ENCODE measurements at places on chromosomes 2 and 18.

DNA sequence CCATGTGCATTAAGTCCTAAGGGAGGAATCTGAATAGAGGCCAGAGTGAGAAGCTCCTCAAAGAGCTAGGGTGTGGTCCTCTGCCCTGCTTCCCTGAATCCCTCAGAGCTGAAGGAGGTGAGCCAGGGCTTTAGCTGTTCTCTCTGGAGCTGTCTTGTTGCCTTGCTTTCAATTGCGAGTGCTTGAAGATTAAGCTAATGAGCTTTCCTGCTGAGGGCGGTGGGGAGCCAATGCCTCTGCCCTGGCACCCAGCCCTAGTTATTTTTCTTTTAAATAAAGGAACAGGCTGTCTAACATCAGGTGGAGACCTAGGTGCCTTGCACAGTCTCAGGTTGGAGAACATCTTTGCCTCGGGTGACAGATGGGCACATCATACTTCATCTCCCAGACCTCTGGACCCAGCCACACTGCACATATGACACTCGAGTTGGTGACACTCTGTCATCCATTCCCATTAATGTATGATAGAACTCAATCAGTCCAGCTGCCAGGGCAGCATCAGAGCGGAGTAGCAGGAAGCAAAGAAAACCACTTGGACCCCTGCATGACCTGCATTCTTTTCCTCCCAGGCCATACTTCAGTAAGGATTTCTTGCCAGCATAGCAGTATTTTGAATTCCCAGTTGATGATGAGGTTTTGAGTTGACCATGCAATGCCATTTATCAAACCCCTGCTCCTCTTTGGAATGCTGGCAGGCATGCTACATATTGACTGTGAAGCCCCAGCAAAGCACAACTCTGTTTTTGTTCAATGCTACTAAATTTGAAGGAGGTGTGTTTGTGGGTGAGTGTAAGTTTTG lies 292.7 kb downstream of the RNF144A start:
- no peak for DNase-seq

- no peak for DNase-seq
These were observed 108.3 kb upstream of the LRATD1 start for GRCh38 chr2:14524041-14524802.

DNA sequence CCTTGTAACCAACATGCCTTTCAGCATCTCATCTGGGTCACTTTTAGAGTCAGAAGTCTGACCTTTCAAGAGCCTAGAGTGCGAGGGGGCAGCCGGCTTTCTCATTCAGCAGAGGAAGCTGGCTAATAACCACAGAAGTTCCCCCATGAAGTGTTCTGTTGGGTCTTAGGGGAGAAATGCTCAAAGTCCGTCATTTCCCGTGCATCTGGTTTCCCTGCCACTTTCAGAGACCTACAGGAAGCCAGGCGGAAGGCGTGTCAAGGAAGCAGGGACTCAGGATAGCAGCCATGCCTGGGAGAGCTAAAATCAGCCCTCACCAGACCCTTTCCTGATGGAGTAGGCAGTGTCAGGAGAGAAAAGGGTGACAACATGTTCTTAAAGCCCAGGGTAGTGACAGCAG lies 301.8 kb upstream of the ID2 start:
- no peak for DNase-seq

DNA sequence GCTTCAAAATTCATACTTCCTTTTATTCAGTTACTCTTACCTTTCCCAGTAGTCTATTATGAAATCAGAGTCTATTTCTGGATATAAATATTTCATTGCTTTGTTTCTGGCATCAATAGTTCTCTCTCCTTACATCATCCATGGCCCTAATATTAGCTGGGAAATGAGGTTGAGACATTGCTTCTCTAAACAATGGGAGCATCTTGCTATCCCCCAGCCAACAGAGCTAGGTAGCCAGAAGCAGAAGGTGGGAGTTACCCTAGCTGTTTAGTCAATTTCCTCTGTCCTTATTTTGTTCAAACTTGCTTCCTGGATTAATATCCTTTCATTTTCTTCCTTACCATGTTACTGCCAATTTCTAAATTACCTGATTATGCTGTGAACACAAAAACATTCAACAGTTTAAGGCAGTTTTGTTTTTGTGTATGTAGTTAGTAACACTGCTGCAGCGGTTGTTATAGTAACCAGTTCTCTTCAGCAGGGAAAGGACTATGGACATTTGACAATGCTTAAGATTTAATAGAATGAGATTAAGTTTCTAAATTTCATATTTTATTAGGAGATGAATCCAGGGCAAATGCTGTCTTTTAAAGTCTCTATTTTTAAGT lies 160.5 kb upstream of the KCNJ3 start:
- no peak for DNase-seq

- peak; percentile 64 for DNase-seq
These were observed 66.8 kb upstream of the ASAP2 start for GRCh38 chr2:9139491-9140443.

DNA sequence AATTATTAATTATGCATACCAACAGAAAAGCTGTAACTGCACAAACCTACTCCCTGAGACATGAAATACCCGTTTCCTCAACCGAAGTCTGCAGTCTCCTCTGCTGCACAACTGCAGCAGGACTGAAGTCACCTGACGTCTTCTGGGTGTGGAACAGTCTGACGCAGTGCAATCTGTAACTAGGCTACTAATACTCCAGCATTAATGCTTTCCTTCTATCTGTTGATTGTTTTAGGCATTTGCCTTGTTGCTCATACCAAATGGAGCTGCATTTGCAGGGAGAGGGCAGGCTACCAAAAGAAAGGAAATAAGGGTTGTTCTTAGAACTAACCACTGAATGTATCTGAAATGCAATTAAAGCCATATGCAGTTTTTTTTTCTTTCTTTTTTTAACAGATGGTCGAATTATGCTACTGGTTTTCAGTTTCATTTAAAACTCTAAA lies 40.1 kb downstream of the RTN4 start:
- no peak for DNase-seq

GRCh38 chr18:69980509-69980908 lies 32.8 kb upstream of the CD226 start:
- no peak for DNase-seq

DNA sequence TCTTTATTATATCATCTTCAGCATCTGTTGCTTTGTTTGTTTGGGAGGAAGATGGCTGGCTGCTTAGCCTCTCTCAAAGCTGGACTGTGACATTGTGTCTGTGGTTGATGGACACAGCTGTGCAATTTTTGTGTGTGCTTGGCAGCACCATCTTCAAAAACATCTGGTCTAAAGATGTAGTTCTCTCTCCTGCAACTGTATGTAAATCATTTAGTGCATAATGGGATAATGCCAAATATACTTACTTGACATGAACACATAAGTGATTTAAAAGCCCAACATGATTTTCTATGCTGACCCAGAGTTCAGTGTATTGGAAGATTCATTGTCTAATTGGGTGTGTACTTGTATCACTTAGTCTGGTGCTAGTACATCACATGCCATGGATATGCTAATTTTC lies 112.2 kb downstream of the MAP4K4 start:
- no peak for DNase-seq

DNA sequence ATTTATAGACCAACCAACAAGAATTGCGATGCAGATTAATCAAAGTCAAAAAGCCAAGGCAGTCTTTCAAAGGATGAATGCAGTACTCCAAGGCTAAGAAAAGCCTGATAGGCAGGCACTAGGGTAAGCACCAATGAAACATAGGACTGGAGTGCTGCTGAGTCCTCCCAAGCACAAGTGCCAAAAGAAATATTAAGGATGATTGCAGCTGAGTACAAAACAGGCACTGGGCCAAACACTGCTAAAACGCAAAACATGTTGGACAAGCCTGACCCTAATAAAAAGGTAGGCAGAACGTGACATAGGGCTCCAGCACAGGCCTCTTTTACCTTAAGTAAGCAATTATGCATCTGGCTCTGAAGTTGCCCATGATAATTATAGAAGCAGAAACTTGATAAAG lies 160.1 kb upstream of the LRP1B start:
- no peak for DNase-seq

DNA sequence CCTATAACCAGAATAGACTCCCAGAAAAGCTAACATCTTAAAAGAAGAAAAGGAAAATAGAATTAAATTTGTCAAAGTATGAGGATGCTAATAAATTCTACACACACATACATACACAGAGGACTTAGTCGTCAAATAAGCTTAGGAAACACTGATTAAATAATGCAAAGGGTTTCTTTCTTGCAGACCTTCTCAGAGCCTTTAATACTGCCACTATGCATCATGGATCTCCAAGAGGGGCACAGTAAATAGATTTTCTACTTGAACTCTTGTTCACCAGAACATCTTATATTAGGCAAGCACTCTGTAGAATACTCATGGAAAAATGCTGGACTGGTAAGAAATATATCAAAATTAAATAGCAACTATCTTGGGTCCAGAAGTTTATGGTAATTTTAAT lies 69.4 kb downstream of the ANKRD44 start:
- no peak for DNase-seq

DNA sequence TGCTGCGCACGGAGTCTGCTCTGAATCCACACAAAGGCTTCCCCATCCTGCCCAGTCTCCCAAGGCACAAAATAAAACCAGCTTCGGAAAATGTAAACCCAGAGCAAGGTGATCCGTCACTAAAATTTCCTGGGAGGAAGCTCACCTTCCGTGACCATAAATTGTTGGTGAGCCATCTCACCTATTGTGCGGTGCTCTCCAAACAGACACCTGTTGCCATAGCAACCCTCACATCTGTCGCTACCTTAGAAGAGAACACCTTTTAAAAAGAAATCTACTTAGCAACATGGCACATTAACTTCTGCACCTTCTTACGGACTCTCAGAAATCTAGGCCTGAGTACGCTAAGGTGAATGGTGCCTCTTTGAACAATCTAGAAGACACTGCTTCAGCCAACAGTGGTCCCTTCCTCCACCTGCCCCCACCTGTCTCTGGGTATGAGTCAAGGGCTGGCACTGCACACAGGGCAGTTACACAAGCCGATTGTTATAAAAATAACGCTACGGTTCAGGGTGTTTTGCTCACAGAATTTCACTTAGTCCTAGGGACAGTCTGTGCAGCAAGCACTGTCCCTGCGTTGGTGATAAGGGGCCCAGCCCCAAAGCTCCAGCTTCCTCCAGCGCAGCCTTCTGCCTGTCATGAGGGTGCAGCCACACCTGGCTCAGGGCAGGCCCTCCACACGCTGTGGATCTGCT lies 114.9 kb upstream of the ID2 start:
- DNase-seq: no peak

DNA sequence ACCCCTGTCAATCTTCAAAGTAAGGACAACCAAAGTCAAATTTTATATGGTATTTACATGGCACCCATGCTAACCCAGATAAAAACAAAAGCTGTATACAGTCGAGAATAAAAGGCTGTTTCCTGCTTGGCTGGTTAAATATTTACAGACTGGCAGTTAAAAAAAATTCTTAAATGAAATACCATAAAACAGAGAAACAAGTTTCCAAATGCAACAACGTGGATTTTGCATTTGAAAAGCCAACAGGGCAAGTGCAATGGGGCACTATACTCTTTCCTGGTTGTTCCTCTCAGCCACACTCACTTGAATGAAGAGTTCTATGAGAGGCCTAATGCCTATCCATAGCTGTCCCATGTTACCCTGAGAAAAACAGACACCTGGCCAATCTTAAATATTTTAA lies 6.1 kb upstream of the NR4A2 start:
- DNase-seq: no peak

GRCh38 chr2:152488075-152488474 lies 153.1 kb downstream of the FMNL2 start:
- DNase-seq: no peak

GRCh38 chr18:67875060-67875459 lies 358.5 kb upstream of the DSEL start:
- no peak for DNase-seq

GRCh38 chr2:205033431-205033830 lies 488.2 kb downstream of the PARD3B start:
- DNase-seq: no peak

- DNase-seq: no peak
These were observed 32.9 kb upstream of the GLI2 start for GRCh38 chr2:120702801-120703200.

DNA sequence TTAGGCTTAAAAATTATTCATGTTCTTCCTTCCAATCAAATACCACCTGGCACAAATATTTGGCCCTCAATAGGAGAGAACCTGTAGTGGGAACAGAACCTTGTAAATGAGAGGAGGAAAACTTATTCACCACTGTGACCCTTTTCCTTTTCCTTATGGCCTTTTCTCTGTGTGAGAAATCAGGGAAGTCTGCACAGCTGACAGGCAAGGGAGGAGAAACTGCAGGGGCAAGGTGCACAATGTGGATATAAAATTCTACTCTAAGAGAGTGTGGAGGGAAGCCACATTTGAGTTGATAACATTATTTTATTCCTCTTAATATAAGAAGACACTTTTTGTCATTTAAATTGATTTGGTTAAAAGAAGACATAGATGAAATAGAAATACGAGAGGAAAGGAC lies 1247.0 kb upstream of the CHAC2 start:
- no peak for DNase-seq

GRCh38 chr2:164890544-164890943 lies 48.9 kb upstream of the COBLL1 start:
- no peak for DNase-seq

All from iPS DF 6.9 (cell line).